ENCODE measurements at places on chromosomes 3 and 15.

DNA sequence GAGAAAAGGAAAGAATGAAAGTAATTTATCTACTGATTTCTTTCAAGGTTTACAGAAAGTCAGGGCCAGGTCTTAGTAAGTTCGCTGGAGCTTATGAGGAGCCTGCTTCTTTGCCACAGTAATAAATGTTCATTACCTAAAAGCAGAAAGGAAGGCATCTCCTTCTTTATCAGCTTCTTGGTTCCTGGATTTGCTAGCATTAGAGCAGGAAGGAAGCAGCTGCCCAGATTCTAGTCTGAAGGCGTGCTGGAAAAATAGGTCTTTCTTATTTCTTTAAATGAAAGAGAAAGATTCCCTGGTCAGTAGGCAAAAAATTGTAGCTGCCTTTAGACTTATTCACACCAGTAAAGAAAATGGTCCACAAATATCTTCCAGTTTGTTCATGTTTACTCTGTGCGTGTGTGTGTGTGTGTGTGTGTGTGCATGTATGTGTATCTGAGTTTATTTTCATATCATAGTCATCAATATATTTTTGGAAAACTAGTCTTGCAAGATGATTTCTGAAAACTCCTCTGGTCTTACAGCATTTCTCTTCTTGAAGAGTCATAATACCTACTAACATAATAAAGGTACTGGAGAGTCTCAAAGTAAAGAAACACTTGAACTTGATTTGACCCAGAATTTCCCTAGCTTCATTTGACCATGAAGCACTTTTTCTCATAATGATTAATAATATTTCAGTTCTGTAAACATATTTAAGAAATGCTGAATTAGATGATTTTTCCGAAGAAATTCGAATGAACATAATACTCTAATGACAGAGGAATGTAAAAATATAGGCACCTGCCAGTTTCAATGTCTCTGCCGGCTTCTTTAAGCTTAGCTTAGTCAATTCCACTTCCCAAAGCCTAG is 255.3 kb upstream of the ZPLD1 start:
- DNase-seq: no peak

- no peak for DNase-seq
These were observed 69.6 kb upstream of the CTNNB1 start for GRCh38 chr3:41129731-41130130.

GRCh38 chr15:97140216-97140615 is 809.7 kb downstream of the NR2F2 start:
- DNase-seq: no peak

DNA sequence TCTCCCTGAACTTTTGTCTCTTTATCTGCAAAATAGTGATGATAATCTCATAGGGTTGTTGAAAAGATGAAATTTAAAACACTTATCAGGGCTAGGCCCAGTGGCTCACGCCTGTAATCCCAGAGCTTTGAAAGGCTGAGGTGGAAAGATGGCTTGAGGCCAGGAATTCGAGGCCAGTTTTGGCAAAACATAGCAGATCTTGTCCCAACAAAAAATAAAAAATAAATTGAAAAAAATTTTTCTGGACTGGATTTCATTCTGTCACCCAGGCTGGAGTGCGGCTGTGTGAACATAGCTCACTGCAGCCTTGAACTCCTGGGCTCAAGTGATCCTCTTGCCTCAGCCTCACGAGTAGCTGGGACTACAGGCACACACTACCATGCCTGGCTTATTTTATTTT is 29.6 kb downstream of the LMLN start:
- DNase-seq: no peak

DNA sequence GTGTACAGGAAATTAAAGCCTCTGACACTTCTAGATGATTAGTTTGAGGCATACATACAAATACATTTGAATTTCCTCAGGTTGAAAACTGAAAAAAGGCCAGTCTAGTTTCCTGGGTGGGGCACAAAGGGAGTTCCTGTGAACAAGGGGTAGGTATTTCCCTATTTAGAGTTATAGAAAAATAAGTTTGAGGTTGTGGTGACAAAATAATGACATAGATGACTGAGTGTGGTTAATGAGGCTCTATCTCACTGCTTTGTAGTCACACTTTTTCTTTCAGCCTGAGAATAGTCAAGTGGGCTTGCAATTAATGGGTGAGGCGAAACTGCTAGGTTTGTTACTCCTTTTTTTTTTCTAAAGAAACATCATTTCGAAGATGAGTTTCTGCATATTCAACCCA is 4.3 kb downstream of the SLCO3A1 start:
- no peak for DNase-seq

DNA sequence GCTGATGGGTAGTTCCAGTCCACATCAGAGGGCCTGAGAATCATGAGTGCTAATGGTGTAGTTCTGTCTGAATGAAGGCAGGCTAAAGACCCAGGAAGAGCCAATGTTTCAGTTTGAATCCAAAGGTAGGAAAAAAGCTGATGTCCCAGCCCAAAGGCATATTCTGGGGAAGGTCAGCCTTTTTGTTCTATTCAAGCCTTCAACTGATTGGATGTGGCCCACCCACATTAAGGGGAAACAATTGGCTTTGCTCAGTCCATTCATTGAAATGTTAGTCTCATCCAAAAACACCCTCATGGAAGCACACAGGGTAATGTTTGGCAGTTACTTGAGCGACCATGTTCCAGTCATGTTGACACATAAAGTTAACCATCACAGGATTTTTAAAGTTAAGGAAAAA is 25.9 kb downstream of the EPHB1 start:
- DNase-seq: no peak

GRCh38 chr3:164064298-164064697 is 1014.0 kb downstream of the SI start:
- DNase-seq: no peak

DNA sequence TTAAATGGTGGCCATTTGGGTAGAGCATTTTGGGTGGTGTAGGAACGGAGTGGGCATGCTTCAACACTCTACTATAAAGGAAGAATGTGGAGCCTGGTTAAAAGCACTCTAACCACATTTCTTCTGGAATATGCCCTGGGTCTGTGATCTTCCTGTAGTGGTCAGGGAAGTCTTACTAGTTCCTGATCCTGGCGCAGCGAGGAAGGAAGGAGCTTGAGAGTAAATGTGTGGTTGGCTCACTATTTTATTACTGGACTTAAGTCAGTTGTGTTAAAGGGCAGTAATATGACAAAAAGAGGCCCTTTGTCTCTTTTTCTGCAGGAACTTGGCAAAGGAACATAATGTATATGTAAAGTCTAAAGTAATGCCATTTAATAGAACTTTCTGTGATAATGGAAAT is 197.6 kb upstream of the ZPLD1 start:
- DNase-seq: no peak

DNA sequence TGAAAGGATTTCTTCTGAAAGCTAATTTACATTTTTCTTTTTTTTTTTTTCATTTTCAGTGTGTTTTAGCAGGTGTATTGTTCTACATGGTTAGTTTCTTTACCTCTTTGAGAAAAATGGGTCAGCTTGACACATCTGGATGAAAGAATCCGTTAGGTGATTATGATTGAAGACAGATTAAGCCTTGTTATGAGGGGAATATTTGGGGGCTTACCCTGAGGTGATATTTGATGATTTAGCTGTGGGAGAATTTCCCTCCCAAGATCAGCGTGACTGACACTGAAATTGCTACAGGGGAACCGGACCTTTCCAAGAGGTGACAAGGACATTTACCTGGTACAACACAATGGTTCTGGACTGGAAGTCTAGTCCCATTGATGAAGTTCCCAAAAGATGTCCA is 147.5 kb downstream of the NFKBIZ start:
- DNase-seq: no peak

DNA sequence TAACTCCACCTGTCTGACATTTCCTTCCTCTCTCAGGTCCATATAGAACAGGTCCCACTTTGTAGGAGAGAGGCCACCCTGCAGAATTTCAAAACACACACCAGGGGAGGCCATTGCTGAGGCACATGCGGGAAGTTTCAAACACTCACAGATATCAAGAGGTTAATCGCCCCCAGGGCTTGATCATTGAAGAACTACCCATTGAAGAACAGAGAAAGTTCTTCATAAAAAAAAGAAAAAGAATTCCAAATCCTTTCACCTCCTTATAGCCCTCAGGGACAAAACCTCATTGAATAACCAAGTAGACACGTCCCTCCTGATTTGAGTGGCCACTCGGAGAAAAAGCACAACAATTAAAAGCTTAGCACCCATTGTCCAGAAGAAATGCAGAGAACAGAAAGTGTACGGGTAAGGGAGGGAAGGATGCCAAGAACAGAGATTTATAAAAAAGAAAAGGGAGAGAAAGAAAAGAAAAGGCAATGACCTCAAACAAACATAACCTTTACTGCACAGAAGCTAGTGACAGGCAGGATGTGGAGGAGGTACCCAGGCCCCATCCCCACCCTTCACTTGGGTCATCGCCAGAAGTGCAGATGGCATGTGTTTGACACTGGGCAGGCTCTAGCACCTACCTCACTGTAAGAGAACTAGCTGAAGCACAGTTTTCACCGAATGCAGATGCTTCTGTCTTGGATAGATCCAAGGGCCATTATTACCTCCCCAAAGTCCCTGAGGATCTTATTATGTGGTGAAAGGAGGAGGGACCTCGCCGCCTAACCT is 112.3 kb upstream of the HES1 start:
- no peak for DNase-seq
